Stimulated activated CD4-positive, alpha-beta T cell treated with anti-CD3 and anti-CD28 coated beads, Interleukin-1b, Interleukin-23, amount 100 ng/mL, for 4 hours (primary cell): ENCODE measurements at places on chromosomes 3 and 15.

- no peak for DNase-seq
Observed at GRCh38 chr15:99474909-99475753, 90.7 kb upstream of the MEF2A start.

DNA sequence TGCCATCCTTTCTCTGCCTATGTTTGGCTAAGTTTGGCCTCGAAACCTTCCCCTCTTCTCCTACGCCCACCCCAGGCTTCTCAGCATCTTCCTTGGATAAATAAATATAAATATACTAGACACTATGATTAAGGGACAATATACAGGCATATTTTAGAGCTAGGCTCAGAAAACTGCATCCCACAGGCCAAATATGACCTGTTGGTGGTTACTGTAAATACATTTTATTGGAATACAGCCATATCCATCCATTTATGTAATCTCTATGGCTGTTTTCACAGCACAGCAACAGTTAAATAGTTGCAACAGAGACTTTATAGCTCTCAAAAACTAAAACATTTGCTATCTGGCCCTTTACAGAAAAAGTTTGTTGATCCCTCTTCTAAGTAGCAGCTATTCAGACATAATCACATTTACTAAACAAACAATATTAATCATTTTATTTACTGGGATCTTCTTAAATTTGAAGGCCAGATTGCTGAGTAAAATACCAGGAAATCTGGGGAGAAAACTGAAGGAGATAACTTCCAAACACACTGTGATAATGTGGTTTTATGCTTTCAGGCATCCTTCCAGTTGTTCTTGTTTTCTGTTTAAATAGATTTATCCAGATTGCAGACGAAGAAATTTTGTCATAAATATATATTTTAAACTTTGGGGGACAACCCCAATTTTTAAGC lies 269.7 kb upstream of the THRB start:
- DNase-seq, result no peak

DNA sequence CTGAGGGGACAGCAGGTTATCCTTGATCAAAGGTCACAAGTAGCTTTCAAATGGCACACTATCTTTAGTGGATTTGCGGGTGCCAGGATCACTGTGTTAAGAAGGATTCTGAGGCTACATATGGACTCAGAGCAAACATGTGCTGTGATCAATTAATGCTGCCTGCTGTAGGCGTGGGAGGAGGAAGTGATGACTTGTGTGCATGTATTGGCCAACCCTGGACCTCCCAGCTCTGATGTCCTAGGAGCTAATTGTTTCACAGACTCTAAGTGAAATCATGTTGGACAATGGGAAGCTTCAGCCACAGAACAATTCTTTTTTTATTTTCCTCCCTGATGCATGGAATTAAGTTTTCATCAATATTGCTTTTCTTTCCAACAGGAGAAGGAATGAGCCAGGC lies 24.4 kb downstream of the FAH start:
- no peak for DNase-seq

DNA sequence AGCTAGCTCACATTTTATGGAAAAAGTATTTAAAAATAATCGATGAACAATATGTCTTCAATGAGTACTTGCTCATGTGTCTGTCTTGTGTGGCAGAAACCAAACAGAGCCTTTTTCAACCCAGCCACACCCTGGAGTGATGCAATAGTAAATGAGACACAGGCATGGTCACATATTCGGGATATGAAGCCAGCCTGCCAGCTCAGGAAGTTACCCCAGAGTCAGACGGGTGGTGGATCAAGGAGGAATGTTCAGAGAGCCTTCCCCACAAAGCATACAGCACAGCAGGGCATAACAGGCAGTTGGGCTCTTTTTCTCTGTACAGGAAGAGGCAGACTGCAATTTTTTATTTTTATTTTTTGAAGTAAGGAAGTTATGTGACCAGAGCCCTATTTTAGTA lies 27.3 kb downstream of the LARP6 start:
- DNase-seq, result no peak

- no peak for DNase-seq
Observed at GRCh38 chr3:154184582-154184981, 63.4 kb downstream of the ARHGEF26 start.
